ENCODE measurements at places on chromosomes 2 and 18.

GRCh38 chr2:100397976-100398375 is 19.5 kb downstream of the CHST10 start:
- peaks cover 11% of the 10 kb centered on the region for H3K4me1 ChIP-seq
- no peak overlapping the region for H3K27ac ChIP-seq

DNA sequence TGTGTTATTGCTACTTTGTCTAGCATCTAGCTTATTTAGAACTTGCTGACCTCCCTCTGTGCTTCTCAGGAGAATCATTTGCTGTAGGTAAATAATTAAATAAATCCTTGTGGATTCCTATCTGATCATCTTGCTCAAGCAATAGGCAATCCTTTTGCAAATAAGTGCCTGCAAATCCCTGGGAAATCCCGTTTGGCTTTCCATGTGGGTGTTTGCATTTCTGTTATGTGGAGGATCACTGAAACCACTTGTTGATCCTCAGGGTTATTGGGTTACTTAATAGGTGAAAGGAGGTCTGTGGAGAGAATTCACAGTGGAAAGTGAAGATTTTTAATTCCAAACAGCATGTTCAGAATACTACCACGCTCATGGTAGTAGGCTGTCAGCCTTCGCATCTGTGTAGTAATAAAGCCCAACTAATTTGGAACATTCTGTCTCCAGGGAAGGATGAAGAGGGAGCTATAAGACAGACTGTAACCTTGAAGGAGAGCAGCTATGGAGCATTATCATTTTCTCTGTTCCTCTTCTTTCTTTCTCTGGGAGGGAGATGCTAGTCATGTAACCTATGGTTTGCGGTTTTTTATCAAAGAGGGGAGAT is 72.5 kb downstream of the GULP1 start:
- H3K4me3 ChIP-seq, result no peak overlapping the region
- peaks cover 4% of the 10 kb centered on the region for H3K27me3 ChIP-seq
- no peak for DNase-seq
- H3K4me1 ChIP-seq, result no peaks in the 10 kb centered on the region

DNA sequence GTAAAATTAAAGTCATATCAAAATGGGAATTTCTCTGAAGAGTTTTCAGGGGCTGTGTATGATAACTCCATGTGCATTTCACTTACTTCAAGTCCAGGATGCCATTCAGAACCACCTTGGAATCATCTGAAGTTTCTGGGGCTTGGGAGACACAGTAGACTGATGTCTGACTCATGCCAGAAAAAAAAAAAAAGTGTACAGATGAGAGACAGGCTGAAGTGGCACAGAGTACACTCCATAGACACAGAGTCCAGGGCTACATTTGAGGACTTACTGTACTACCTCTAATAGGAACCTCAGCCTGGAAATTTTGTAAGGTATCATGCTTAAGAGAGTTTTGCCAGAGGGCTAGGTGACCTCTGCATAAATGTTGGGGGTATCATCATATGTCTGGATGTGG is 92.0 kb downstream of the SS18 start:
- no peak for DNase-seq
- no peaks in the 10 kb centered on the region for H3K4me1 ChIP-seq
- no peak overlapping the region for H3K27ac ChIP-seq
- H3K27me3 ChIP-seq, result no peaks in the 10 kb centered on the region
- no peak overlapping the region for H3K4me3 ChIP-seq

GRCh38 chr2:283996-284794 is 3.7 kb downstream of the ALKAL2 start:
- H3K27ac ChIP-seq, result no peak overlapping the region
- no peak for DNase-seq
- H3K27me3 ChIP-seq, result peaks cover 10% of the 10 kb centered on the region
- H3K4me3 ChIP-seq, result no peak overlapping the region
- H3K36me3 ChIP-seq, result peaks cover 6% of the 10 kb centered on the region

DNA sequence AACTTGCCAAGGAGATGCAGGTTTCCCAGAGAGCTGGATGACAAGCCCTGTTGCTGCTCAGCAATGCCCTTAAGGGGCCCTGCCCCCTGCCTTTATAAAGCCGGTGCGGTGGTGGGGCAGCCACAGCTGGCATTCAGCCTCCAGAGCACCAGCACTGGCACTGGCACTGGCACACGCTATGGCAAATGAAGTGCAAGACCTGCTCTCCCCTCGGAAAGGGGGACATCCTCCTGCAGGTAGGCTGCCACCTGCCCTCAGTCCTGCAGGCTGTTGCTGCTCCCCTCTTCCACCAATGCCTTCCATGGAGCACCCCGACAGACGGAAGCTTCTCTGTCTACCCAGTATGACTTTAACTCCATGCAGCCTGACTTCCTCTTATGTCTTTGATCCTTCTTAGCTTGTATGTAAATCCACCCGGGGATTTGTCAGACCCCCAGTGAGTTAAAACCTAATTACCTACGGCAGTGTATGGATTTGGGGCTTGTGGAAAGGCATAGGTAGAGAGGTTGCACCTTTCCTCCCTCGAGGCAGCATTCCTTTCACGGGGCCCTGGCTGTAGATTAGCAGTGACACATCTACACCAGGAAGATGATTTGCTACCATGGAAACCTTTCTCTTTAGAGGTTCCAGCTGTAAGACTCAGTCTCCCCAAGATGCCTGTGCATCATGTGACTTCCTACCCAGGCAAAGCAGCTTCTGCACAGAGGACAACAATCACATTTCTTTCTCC is at the start of gene DAPL1:
TSS of gene DAPL1 (plus strand) at position 123 of the 730 bp plus-strand sequence. CDS start at position 179, 56 bp downstream.
- no peaks in the 10 kb centered on the region for H3K36me3 ChIP-seq
- no peak within 1 kb of the TSS for H3K27ac ChIP-seq
- no peak for DNase-seq
- peaks cover 24% of the 10 kb centered on the region for H3K27me3 ChIP-seq
- H3K4me1 ChIP-seq, result peaks cover 3% of the 10 kb centered on the region

GRCh38 chr2:88212251-88212790 is 42.2 kb downstream of the THNSL2 start:
- H3K36me3 ChIP-seq, result no peaks in the 10 kb centered on the region
- peaks cover 28% of the 10 kb centered on the region for H3K27me3 ChIP-seq
- no peak overlapping the region for H3K4me3 ChIP-seq
- no peak overlapping the region for H3K27ac ChIP-seq

GRCh38 chr18:78643981-78644380 is 335.6 kb upstream of the SALL3 start:
- peaks cover 16% of the 10 kb centered on the region for H3K4me1 ChIP-seq
- no peak overlapping the region for H3K27ac ChIP-seq

DNA sequence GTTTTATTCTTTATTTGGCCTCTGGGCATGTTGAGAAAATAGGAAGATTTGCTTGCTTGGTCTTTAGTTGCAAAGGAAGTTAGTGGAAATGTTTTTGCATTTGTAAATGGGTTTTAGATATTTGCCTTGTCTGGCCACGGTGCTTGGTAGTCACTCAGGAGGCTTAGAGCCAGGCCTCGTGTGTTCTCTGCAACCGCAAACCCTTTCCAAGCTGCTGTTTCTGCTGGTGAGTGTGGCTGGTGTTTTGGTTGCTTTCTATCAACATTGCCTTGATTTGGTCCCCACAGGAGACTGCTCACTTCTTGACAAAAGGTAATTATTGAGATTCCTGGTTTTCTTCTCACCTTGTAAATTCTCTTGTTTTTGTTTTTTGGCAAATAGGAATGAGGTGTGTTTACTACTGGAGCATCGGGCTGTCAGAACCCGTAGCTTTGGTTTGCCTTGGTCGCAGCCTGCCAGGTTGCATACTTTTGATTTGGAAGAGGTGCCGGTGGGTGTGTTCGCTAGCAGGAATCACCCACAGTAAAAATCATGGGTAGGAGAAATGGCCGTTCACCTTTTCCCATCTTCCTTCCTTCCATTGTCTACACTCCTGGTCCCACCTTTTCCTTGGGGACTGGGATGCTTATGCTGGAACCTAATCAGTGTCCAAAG is 15.8 kb downstream of the ASAP2 start:
- no peaks in the 10 kb centered on the region for H3K4me1 ChIP-seq
- DNase-seq, result no peak

- H3K4me1 ChIP-seq, result peaks cover 9% of the 10 kb centered on the region
- H3K36me3 ChIP-seq, result no peaks in the 10 kb centered on the region
- H3K4me3 ChIP-seq, result no peak overlapping the region
- no peak for DNase-seq
Observed at GRCh38 chr2:3294069-3294468, 83.5 kb downstream of the EIPR1 start.

DNA sequence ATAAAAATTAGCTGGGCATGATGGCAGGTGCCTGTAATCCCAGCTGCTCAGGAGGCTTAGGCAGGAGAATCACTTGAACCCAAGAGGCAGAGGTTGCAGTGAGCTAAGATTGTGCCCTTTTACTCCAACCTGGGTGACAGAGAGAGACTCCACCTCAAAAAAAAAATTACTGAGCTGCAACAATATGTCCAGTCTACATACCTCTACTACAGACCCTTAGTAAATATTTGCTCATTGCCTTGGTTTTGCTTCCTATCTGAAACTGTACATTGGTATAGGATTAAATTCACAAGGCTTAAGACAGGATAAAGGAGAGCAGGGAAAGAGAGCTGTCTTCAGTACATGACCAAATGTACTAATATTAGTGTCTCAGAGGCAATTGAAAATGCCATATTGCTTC is 8.1 kb upstream of the MGAT4A start:
- no peak for DNase-seq
- H3K27ac ChIP-seq, result no peak overlapping the region
- no peaks in the 10 kb centered on the region for H3K36me3 ChIP-seq
- H3K27me3 ChIP-seq, result no peaks in the 10 kb centered on the region

DNA sequence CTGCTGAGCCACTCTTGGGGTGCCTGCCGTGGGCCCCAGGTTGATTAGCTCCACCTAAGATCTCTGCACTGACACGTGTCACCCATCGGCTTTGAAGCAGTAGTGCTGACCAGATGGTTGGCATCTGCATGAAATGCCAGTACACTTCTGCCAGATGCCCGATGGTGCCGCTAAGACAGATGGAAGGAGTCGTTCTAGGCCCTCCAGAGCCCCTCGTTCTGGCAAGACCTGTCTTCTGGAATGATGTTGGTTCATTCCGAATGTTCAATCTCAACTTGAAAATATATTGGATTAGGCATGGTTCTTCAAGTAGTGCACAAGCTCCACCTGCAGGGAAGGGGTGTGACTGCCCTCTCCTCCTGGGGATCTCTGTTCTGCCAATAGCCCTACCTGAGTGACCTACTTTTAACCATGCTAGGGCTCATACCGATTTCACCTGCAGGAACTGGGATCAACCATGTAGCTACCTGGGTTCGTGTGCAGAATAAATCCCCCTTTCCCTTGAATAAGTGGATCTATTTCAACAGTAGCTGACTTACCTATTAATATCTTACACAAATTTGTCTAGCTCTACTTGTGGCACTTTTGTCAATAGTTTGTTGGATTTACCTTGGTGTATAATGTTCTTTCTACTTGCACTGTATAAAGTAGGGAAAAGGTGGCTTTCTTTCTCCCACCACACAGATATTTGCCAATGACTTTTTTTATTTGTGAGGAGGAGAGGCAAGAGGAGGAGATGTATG is 342.6 kb downstream of the CTNNA2 start:
- no peak overlapping the region for H3K27ac ChIP-seq
- no peaks in the 10 kb centered on the region for H3K36me3 ChIP-seq
- no peak overlapping the region for H3K4me3 ChIP-seq
- H3K27me3 ChIP-seq, result no peaks in the 10 kb centered on the region
- DNase-seq, result no peak

DNA sequence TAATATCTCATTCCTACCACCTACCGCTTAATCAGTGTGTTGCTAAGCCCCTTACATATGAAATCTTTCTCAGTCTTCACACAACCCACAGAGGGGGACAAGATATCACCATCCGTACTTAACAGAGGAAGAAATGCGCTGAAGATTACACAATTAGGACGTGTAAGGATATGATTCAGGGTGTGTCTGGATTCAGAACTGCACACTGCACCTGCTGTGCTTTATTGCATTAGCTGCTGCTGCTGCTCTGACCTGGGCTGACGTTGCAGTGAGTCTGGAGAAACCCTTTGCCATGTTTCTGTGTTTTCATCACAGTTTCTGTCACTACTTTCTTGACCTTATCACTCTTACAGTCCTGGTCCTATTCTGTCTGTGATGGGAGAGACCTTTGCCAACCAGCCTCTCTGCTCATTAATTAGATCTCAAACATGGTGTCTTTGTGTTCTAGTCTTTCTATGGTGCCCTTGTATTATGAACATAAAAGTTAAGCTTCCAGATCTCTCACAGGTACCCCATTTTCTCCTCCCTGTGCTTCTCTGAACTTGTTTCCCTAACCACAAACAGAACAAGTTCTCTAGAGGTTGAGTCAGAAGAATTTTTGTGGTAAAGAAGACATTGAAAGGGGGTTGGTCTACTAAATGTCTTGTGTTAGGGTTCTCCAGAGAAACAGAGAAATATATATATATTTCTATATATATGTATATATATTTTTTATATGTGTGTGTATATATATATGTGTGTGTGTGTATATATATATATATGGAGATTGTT is 92.9 kb upstream of the CYP1B1 start:
- peaks cover 45% of the 10 kb centered on the region for H3K27me3 ChIP-seq
- no peaks in the 10 kb centered on the region for H3K36me3 ChIP-seq
- H3K4me3 ChIP-seq, result no peak overlapping the region
- no peak overlapping the region for H3K27ac ChIP-seq
- DNase-seq, result no peak
- no peaks in the 10 kb centered on the region for H3K4me1 ChIP-seq

- no peaks in the 10 kb centered on the region for H3K36me3 ChIP-seq
- no peaks in the 10 kb centered on the region for H3K27me3 ChIP-seq
- no peak for DNase-seq
- H3K4me1 ChIP-seq, result peaks cover 3% of the 10 kb centered on the region
Observed at GRCh38 chr2:12119841-12120240, 373.4 kb downstream of the LPIN1 start.

- no peaks in the 10 kb centered on the region for H3K36me3 ChIP-seq
- no peak for DNase-seq
- H3K27me3 ChIP-seq, result peaks cover 9% of the 10 kb centered on the region
- no peak overlapping the region for H3K27ac ChIP-seq
- H3K4me1 ChIP-seq, result peaks cover 5% of the 10 kb centered on the region
- H3K4me3 ChIP-seq, result no peak overlapping the region
Observed at GRCh38 chr2:158392687-158393086, 63.9 kb downstream of the CCDC148 start.

- H3K4me3 ChIP-seq, result no peak overlapping the region
- no peak overlapping the region for H3K27ac ChIP-seq
- H3K36me3 ChIP-seq, result no peaks in the 10 kb centered on the region
- H3K4me1 ChIP-seq, result no peaks in the 10 kb centered on the region
Observed at GRCh38 chr2:164755952-164756351, 85.7 kb downstream of the COBLL1 start.

All from naive thymus-derived CD8-positive, alpha-beta T cell (primary cell).